Fibroblast of the conjunctiva (primary cell): ENCODE measurements at places on chromosomes 4 and X.
A peak's percentile ranks its signal among the peaks of the same experiment; 100 is the strongest.

- DNase-seq = no peak
Measured at GRCh38 chr4:140277576-140277975, 95.9 kb upstream of the SCOC start.

DNA sequence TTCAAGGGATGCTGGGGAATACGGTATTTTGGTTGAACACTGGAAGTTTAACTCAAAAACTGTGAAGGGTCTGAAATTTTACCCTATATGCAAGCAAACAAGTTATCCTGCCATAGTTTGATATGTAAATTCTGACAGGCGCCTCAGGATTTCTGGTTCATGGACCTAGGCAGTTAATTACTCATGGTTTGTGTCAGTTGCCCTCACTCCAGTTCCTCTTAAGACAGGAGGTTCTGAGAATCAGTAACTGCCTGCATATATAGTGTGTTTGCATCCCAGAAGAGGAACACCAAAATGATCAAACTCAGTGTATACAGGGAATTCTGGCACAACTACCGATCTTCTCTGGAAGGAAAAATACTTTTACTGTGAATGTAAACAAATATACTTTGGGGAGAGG lies 360.4 kb upstream of the NWD2 start:
- DNase-seq = no peak

- no peak for DNase-seq
Measured at GRCh38 chrX:119647552-119648420, 41.6 kb upstream of the NKRF start.

- no peak for DNase-seq
Measured at GRCh38 chr4:134499074-134499473, 297.5 kb upstream of the PABPC4L start.

GRCh38 chr4:156892805-156893204 lies 78.8 kb downstream of the PDGFC start:
- DNase-seq = no peak

GRCh38 chrX:48908600-48908999 lies 2.8 kb downstream of the SLC35A2 start:
- DNase-seq = no peak

- no peak for DNase-seq
Measured at GRCh38 chr4:23828020-23828715, 61.7 kb downstream of the PPARGC1A start.

GRCh38 chr4:72286185-72286584 lies 254.4 kb downstream of the NPFFR2 start:
- peak; percentile 1 for DNase-seq

DNA sequence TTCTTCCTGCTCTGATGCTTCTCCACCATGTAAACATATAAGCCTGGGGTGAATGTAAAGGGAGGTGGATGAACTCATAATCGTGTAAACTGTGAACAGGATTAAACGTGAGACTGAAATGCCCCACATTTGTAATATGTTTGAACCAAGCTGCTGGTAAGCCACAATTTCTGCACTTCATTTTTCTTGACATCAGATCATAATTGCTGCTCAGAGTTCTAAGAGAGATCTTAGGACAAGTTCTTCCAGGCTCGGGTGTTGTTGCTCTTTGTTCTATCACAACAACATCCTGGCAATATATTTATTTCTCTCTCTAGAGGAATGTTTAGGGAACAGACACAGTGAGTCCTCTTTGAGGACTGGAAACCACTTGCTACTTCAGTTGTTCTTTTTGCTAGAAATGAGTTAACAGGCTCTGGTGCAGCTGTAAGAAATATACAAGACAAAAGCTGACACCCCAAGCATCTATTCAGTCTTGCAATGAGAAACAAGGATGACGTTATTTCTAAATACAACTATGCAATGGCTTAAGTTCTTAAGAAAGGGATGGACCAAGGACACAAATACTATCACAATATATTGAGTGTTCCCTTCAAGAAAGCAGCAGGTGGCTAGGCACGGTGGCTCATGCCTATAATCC lies 59.6 kb downstream of the LNX1 start:
- DNase-seq = no peak

GRCh38 chr4:72768364-72768763 lies 199.3 kb upstream of the ADAMTS3 start:
- DNase-seq = no peak

GRCh38 chrX:119736206-119736764 lies 22.1 kb upstream of the SOWAHD start:
- DNase-seq = no peak

DNA sequence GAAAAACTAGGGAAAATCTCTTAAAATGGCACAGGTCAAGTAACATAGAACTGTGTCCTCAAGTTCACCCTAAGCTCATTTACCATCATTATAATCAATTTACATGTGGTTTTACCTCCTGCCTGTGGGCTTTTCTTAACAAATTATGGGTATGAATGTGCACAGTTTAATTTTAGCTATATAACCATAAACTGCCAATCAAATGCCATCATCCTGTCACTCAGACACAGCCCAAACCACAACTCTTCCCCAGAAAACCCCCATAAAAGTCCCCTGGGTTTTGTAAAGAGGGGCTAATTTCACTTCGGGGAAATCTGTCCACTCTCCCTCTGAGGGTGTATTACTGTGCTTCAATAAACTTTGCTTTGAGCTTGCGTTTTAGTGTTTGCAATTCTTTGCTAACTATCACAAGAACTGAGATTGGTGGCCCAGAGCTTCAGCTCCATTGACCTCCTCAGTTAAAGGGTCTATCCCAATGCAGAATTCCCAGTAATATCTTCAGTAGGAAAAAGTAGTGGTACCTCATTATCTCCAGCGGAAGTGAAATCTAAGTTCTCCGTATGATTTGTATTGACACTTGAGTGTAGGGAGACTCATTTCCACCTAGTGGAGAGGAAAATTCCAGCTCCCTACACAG lies 394.6 kb downstream of the SPOCK3 start:
- no peak for DNase-seq

DNA sequence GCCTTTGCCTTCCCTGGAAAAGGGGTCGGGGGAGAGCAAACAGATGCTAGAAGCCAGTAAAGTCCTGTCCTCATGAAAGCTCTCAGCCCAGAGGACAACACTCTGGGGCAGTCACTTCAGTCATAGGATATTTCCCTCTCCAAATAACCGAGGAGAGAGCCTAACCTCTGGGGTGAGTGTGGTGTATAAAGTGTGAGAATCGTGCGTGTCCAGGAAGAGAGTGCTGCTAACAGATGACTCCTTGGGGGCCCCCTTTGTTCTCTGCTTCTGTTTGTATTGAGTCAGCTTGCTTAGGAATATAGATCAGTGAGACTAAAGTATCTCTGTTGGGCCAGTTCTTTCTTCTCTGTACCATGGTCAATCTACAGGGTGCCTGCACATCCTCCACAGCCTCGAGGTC lies 247.2 kb downstream of the PALLD start:
- DNase-seq = no peak

GRCh38 chr4:77146186-77147078 lies 10.6 kb upstream of the CCNG2 start:
- DNase-seq = no peak

DNA sequence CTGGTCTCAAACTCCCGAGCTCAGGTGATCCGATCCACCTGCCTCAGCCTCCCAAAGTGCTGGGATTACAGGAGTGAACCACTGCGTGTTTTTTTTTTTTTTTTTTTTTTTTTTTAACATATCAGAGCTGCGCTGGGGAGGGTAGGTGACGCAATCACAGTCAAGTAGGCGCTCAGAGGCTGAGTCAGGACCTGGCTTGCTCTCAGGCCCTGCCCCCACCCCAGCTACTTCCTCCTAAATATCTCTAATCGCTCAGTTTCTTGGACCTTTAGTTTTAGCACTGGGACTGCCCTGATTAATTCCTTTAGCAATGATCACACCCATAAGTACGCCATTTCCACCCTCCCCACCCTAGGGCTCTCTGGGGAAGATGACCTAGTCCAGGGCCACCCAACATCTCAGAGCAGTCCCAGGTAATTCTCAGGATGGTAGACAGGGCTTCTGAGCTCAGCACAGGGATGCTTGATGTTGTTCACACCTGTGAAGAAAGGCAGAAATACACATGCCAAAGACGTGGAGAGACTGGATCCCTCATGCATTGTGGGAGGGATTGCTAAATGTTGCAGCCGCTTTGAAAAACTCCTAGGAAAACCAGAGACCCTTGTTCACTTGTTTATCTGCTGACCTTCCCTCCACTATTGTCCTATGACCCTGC lies 50.2 kb downstream of the DDX3X start:
- peak; percentile 83 for DNase-seq

DNA sequence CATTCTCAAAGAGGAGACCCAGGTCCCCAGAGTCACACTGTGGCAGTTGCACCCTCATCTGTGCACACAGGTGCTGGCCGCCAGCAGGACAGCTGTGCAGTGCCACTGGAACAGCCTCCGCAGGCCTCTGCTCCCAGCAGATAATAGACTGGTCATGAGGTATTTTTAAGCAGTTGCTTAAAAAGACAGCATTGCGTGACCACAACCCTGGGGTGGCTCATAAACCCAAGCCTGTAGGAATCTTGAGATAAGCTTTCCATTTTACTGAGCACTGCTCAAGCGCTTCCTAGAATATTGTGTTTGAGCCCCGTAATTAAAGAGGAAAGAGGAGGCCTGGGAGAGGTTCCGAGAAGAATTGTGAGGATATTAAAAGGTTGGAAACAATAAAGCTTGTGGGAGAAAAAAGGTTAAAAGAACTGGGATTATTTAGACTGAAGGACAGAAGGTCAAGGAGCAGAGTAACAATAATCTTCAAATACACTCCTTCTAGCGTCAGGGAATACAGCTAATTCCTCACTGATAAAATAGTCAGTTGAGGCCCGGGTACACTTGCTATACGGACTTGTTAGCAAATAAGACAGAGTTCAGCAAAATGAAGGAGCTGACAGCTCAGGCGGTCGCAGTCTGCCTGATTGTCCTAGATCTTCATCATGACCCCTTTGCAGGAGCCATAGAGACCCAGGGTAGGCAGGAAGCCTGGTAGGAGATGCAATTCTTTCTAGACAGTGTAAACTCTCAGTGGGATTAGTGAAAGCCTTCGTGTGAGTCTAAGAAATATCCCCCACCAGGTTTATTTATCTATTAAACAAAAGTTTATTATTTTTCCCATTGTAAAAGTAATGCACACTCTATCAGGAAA lies 86.2 kb upstream of the KIT start:
- DNase-seq = no peak

GRCh38 chr4:185112104-185112503 lies 31.0 kb upstream of the SLC25A4 start:
- DNase-seq = peak; percentile 89

- DNase-seq = no peak
Measured at GRCh38 chrX:40897718-40898270, 162.5 kb upstream of the MED14 start.

- DNase-seq = no peak
Measured at GRCh38 chrX:24987731-24988130, 28.0 kb downstream of the ARX start.

DNA sequence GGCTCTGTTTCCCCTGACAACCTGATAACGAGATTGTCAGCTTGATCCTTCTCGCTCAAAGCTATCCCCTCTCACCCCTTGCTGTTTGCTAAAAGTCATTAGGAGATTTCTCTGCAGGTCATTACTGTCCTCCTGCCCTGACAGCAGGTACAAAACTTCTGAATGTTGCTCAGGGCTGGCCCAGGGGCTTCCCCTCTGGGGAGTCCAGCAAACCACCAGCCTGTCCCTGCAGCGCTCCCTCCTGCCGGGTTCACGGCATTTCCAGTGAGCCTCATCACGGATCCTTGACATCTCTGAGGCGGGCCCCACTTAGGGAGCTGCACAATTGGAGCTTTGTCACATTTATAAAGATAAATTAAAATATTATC lies 5.2 kb upstream of the SORCS2 start:
- DNase-seq = no peak
